SK-N-SH (cell line): ENCODE measurements at places on chromosomes 2 and 18. TPM values are rescaled to one million over a fixed set of nuclear protein-coding genes. Genes with fewer than 3 reads are reported as not detected.
A peak's percentile ranks its signal among the peaks of the same experiment; 100 is the strongest.

The ASNSD1 gene
- polyA plus RNA-seq: 15.5 and 19.5 TPM in 2 replicates

- no peaks in the 10 kb centered on the region for H3K36me3 ChIP-seq
- H3K4me3 ChIP-seq: no peak overlapping the region
- no peak overlapping the region for H3K27ac ChIP-seq
- H3K4me1 ChIP-seq: no peaks in the 10 kb centered on the region
Measured at GRCh38 chr2:138298900-138299299, 202.7 kb upstream of the SPOPL start.

DNA sequence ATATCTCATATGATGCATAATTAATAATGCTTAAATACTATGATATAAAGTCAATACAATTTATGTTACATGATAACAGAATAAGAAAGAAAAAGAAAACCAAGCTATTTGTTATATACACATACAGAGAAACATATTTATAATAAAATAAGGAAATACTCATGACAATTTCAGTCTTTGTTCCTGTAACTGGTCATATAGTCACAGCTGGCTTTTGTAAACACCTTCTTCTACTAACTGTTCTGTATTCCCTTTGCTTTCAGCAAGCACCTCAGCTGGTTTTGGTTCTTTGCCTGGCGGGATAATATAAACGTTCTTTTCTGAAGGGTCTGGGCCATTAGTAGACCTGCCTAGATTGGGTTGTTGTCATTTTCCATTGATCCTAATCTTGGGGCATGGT lies 158.5 kb downstream of the COPS8 start:
- DNase-seq: no peak
- no peaks in the 10 kb centered on the region for H3K27me3 ChIP-seq
- no peaks in the 10 kb centered on the region for H3K4me1 ChIP-seq
- no peak overlapping the region for H3K27ac ChIP-seq

GRCh38 chr2:202344178-202344577 lies 31.9 kb upstream of the BMPR2 start:
- H3K27me3 ChIP-seq: no peaks in the 10 kb centered on the region
- H3K4me3 ChIP-seq: no peak overlapping the region
- no peak for DNase-seq
- no peaks in the 10 kb centered on the region for H3K36me3 ChIP-seq
- no peaks in the 10 kb centered on the region for H3K4me1 ChIP-seq
- no peak overlapping the region for H3K27ac ChIP-seq

GRCh38 chr18:50170004-50170403 lies 24.9 kb downstream of the MYO5B start:
- H3K27ac ChIP-seq: no peak overlapping the region
- no peak overlapping the region for H3K4me3 ChIP-seq
- H3K27me3 ChIP-seq: no peaks in the 10 kb centered on the region
- H3K4me1 ChIP-seq: no peaks in the 10 kb centered on the region
- H3K36me3 ChIP-seq: no peaks in the 10 kb centered on the region
- DNase-seq: no peak

DNA sequence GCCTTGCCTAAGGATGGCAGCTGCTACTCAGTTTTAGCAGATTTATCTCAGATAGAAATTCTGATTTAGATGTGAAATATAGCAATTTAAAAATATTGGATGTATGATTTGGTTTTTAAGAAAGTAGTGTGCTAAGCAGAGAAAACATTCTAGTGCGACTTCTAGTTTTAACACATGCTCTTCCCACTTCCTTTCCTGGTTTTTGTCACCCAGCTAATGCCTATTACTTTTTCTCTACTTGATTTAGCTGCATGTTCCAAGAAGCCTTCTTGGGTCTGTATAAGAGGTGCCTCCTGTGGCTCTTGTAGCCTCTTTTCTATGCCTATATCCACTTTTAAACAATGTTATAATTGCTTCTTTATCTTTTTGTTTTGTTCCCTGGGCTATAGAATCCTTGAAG lies 53.0 kb downstream of the GPD2 start:
- H3K4me3 ChIP-seq: no peak overlapping the region
- no peaks in the 10 kb centered on the region for H3K27me3 ChIP-seq
- no peaks in the 10 kb centered on the region for H3K36me3 ChIP-seq
- no peak overlapping the region for H3K27ac ChIP-seq

The LYG2 gene
- not detected in 2 replicates for polyA plus RNA-seq

DNA sequence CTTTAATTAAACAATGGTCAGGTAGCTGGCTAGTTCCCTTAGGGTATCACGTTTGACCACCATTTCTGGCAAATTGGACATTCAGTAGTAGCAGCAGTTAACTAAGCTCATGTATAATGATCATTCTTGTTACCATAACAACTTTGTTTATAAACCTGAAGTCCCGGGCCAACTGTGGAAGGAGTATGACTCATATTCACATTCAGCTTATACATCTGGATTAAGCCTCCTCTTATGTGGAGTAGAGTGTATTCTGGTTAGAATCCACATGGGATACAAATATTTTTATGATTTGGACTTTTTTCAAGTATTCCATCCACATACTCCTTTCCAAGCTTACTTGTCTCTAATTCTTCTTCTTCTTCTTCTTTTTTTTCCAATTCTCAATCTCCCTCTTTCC lies 70.3 kb upstream of the ZSWIM2 start:
- no peaks in the 10 kb centered on the region for H3K4me1 ChIP-seq
- DNase-seq: no peak
- H3K36me3 ChIP-seq: no peaks in the 10 kb centered on the region
- H3K4me3 ChIP-seq: no peak overlapping the region
- no peak overlapping the region for H3K27ac ChIP-seq

The SCYGR4 gene
- polyA plus RNA-seq: not detected in 2 replicates

The COLEC12 gene
- polyA plus RNA-seq: 28.1 and 41.2 TPM in 2 replicates

- peak; percentile 29 for DNase-seq
- no peak overlapping the region for H3K27ac ChIP-seq
- no peaks in the 10 kb centered on the region for H3K36me3 ChIP-seq
- peaks cover 11% of the 10 kb centered on the region for H3K4me1 ChIP-seq
Measured at GRCh38 chr18:49020129-49020528, 69.4 kb upstream of the SMAD7 start.

- H3K27me3 ChIP-seq: no peaks in the 10 kb centered on the region
- H3K4me1 ChIP-seq: peaks cover 5% of the 10 kb centered on the region; the same call in 1 of the 2 replicates
- H3K36me3 ChIP-seq: no peaks in the 10 kb centered on the region
Measured at GRCh38 chr2:232261776-232262175, 116.8 kb upstream of the ALPP start.

The PDE1A gene
- 0.08 and 0.10 TPM in 2 replicates for polyA plus RNA-seq

DNA sequence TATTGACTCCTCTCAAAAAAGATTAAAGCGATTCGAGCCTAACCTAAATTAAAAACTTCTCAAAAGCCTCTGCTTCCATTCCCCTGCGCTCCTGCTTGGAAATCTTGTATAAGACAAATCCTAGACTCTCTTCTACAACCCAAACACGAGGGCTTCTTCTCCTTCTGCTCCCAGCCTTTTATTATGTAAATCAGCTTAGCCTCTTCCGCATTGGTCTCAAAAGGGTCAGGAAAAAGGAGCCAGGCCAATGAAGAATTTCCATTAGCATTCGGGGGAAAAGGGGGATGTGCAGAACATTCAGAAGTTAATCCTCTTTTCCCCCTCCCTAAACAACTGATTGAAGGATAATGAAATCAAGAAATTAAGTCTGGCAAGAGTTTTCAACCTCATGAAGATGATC lies 107.9 kb downstream of the FAM124B start:
- H3K36me3 ChIP-seq: no peaks in the 10 kb centered on the region
- no peak overlapping the region for H3K4me3 ChIP-seq

GRCh38 chr18:48031641-48032040 lies 101.2 kb upstream of the SMAD2 start:
- no peaks in the 10 kb centered on the region for H3K27me3 ChIP-seq
- H3K36me3 ChIP-seq: no peaks in the 10 kb centered on the region
- H3K4me1 ChIP-seq: no peaks in the 10 kb centered on the region

- no peak for DNase-seq
- no peaks in the 10 kb centered on the region for H3K27me3 ChIP-seq
- H3K4me3 ChIP-seq: no peak overlapping the region
- no peak overlapping the region for H3K27ac ChIP-seq
- H3K4me1 ChIP-seq: no peaks in the 10 kb centered on the region
Measured at GRCh38 chr2:96970248-96970875, 16.0 kb downstream of the FAM178B start.

DNA sequence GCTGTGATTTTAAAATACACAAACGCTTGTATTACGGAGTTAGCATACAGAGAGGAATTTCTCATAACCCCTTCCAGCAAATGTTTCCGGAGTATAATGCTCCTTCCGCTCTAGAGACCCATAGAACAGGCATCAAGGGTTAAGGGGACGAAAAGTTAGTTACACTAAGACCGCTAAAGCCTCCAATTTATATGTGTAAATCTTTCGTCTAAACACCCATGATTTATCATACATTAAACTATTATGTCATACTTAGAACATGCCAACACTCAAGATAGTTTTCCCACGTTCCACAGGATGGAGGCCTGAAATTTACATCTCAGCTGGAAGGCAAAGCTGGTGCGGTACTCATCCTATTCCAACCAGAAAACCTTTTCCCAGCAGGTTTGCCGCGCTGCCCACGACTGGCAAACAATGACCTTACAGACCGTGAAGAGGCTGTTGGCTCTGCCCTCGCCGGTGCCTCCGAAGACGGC lies 650 bp downstream of the ORMDL1 start:
- H3K27ac ChIP-seq: peak overlapping the region; percentile 94
- DNase-seq: peak; percentile 40
- peaks cover 37% of the 10 kb centered on the region for H3K36me3 ChIP-seq
- peaks cover 8% of the 10 kb centered on the region for H3K4me1 ChIP-seq

- no peaks in the 10 kb centered on the region for H3K36me3 ChIP-seq
- no peak for DNase-seq
- H3K27ac ChIP-seq: no peak overlapping the region
- H3K4me1 ChIP-seq: no peaks in the 10 kb centered on the region
- no peaks in the 10 kb centered on the region for H3K27me3 ChIP-seq
- no peak overlapping the region for H3K4me3 ChIP-seq
Measured at GRCh38 chr2:163692081-163692480, 43.7 kb downstream of the FIGN start.

- no peak overlapping the region for H3K27ac ChIP-seq
- H3K4me3 ChIP-seq: no peak overlapping the region
- H3K36me3 ChIP-seq: peaks cover under 1% of the 10 kb centered on the region
- H3K27me3 ChIP-seq: no peaks in the 10 kb centered on the region
Measured at GRCh38 chr18:44885507-44885906, 204.8 kb downstream of the SETBP1 start.

- DNase-seq: no peak
- H3K4me3 ChIP-seq: no peak overlapping the region
- no peaks in the 10 kb centered on the region for H3K4me1 ChIP-seq
- no peak overlapping the region for H3K27ac ChIP-seq
Measured at GRCh38 chr2:76019128-76019527, 308.4 kb upstream of the GCFC2 start.

DNA sequence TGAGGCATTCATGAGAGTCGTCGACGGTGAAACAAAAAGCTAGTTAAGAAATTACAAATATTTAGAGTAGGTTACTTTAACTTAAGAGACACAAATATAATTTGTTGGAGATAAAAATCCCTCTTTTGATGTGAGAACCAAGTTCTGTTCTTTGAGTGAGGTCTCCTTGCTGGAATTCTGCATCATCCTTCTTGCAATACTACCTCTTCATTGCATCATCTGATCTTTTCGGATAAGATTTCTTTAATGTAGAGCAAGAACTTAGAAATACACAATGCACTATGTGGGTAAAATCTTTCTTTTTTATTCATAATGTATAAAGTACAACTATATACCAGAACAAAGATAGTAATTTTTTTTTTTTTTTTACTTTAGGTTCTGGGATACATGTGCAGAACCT lies 118.4 kb downstream of the ARL4C start:
- DNase-seq: no peak
- H3K27ac ChIP-seq: no peak overlapping the region
- H3K4me1 ChIP-seq: no peaks in the 10 kb centered on the region

The BOLL gene
- polyA plus RNA-seq: not detected in 2 replicates

The NOP58 gene
- 37.4 and 46.3 TPM in 2 replicates for polyA plus RNA-seq

The DHX57 gene
- polyA plus RNA-seq: 12.3 and 13.8 TPM in 2 replicates

DNA sequence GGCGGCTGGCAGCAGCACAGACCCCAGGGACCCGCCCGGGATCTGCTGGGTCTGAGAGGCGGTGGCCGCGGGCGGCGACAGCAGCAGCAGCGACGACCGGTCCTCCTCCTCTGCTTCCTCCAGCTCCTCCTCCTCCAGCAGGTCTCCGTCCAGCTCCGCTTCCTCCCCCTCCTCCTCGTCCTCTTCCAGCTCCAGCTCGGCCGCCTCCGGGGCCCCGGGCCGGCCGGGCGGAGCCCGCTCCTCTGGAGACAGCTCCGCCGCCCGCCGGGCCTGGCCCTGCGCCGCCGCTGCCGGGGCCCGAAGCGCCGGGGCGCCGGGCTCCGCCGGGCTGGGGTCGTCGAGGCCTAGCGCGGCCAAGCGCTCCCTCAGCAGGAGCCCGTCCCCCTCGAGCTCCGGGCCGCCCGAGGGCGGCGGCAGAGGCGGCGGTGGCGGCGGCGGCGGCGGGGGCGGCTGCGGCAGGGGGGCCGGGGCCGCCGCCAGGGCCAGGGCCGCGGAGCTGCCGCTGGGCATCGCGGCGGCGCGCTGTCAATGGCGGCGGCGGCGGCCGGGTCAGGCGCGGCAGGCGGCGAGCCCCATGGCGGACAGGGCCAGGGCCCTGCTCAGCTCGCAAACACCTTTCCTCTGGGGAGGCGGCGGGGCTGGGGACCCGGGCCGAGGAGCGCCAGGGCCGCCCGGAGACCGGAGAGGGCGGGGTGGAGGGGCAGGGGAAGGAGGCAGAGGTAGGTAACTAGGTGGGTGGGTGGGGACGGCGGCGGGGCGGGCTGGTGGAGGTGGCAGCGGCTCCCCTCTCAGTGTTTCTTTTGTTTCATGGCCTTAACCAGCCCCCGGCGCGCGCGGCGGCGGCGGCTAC lies 445 bp downstream of the MEX3C start:
- DNase-seq: peak; percentile 58
- no peaks in the 10 kb centered on the region for H3K27me3 ChIP-seq
- H3K4me3 ChIP-seq: peak overlapping the region; percentile 98
- H3K36me3 ChIP-seq: peaks cover 11% of the 10 kb centered on the region
- H3K4me1 ChIP-seq: peaks cover 10% of the 10 kb centered on the region
- peak overlapping the region; percentile 94 for H3K27ac ChIP-seq

DNA sequence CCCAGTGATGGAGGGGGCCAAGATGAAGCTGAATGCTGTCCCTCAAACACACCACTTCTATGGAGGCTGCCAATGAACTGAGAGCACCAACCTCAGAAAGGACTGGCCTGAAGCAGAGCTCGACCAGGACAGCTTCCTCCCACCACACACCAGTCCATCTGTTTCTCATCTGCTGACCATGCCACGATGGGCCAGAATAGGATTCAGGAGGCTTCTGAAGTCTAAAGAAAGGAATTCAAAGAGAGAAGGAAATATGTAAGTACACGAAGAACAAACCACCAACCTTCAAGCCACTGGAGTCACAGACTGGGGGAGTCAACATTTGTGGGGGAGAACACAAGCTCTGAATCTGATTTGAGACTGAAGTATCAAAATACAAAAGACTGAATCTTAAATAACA lies 157.6 kb upstream of the CCDC68 start:
- H3K4me3 ChIP-seq: no peak overlapping the region
- H3K27ac ChIP-seq: peak overlapping the region; percentile 55; the same call in 1 of the 2 replicates
- H3K36me3 ChIP-seq: no peaks in the 10 kb centered on the region
- no peaks in the 10 kb centered on the region for H3K27me3 ChIP-seq
- DNase-seq: no peak
